ENCODE measurements at places on chromosomes 1 and 21.

DNA sequence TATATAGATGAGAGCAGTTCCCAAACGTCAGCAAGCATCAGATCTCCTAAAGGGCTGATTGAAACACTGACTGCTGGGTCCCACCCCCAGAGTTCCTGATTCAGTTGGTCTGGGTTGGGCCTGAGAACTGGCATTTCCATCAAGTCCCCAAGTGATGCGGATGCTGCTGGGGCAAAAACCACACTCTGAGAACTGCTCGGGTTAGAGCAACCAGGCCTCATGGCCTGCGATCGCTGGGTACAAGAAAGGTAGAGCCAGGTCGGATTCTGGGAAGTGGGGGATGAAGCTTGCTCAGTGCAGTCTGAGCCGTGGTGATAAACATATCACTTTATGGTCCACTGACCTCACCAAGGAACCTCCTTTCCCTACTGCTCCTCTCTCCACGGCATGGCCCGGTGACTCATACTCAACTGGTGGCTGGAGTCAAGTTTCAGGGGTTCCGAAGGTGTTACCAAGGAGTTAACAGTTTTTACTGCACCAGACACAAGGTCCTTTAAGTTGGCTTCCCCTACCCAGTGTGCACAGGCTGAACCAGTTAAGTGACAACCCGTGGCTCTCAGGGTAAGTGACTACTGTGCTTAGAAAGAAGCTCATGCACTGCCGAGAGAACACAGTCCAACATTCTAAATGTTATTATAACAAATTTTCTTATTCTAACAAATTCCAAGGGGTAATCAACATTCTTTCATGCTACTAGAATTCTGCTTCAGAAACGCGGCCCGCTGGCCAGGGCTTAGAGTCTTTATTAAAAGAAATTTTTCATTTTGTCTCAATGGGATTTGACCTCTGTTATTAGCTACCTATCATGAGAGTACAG is 153.5 kb downstream of the TGFBR3 start:
- no peak for DNase-seq

DNA sequence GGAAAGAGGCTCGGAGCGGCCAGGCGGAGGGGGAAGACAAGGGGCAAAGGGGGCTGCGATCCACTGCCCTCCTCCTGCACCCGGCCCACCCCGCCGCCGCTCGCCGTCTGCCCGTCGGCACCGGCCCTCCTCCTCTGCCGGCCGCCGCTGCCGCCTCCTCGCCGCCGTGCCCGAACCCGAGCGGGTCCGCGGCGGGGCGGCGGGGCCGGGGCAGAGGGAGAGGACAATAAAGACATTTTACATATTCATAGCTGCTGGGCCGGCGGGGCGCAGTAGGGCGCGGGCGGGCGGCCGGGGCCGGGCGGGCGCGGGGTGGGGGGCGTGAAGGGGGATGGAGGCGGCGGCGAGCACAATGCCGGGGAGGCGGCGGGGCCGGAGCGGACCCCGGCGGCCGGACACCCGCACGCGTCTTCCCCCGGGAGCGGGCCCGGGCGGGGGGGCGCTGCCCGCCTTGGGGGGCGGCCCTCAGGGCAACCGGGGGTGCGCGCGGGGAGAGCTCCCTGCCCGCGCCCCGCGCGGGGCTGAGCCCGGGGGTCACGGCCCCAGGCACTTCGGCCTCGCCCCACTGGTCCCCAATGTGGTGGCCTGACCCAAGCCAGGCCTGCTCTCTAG is 546 bp downstream of the POU2F1 start:
- no peak for DNase-seq

GRCh38 chr21:28737674-28738419 is 254.8 kb downstream of the LTN1 start:
- no peak for DNase-seq

GRCh38 chr1:209643285-209644020 is 8.8 kb downstream of the LAMB3 start:
- DNase-seq, result no peak

- DNase-seq, result no peak
Observed at GRCh38 chr1:67346982-67347381, 39.3 kb downstream of the IL12RB2 start.

DNA sequence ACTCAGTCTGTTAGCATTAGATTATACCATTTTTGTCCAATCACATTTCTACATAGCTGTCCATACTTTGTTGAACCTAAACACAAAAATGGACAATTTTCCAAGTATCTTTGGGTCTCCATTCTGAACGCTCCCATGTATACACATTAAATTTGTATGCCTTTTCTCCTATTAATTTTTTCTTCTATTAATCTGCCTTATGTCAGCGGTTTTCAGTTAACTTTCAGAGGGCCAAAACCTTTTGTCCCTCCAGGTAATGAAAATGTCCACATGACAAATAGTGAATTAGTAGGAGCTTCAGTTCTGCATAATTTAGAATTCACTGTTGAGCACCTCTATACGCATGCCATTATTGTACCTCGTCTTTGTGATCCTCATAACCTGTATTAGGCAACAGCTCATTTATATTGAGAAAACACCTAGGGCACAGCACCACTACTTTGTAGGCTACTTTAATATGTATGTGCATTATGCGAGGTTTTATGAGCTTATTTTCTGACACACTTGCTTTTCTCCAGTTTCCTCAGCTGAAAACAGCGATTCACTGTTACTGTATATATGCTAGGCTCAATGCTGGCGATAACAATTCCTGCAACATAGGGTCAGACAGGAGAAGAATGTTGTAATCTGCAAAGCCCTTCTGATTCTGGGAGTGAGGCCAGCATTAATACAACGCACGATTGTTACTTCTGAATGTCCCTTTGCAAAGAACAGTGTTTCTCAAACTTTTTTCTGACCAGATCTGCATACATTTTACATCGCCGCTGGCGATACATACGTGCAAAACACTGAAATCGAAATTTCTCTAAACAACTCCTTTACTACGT is 1.1 kb upstream of the ABCD3 start:
- no peak for DNase-seq

DNA sequence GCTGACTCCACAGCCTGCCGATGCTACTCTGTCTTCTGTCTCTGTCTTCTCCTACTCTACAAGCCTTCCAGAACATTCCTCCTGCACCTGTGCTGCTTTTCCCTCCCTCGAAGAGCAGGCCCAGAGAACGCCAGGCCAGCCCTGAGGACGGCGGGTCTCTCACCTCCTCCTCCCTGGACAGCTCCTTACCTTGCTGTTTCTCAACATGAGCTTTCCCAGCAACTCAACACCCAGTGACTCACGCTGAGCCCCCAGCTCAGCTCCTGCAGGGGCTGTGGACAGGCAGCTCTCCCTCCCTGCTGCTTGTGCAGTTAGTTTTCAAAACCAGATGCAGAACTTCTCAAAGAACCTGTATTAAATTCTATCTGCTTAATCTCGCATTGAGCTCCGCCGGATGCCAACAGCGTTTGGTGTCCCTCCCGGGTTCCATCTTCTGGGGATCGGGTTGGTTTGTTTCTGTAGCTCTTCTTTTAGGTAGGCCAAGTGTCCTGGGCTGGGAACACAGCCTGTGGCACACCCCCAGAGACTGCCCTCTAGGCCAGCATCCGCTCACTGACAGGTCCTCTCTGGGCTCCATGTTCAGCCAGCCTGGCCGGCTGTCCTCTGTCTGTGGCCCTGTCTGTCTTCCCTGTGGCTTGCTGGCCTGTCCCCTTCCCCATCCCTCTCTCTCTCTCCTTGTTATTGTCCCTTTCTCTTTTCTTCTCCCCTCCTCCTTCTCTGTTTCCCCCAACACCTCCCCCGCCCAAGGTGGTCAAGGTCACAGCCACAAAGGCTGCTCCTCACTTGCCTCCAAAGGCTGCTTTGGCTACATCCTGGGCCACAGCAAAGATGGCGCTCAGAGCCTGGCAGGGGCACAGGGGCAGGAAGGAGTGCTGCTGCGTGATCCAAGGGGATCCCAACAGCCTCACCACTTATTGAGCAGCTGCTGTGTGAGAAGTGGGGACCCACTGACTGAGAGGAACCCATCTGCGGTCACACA is 391.0 kb downstream of the MATN1 start:
- DNase-seq, result no peak

- DNase-seq, result no peak
Observed at GRCh38 chr21:17602874-17603273, 9.8 kb downstream of the BTG3 start.

GRCh38 chr1:62394646-62395045 is 42.2 kb upstream of the USP1 start:
- DNase-seq, result no peak

DNA sequence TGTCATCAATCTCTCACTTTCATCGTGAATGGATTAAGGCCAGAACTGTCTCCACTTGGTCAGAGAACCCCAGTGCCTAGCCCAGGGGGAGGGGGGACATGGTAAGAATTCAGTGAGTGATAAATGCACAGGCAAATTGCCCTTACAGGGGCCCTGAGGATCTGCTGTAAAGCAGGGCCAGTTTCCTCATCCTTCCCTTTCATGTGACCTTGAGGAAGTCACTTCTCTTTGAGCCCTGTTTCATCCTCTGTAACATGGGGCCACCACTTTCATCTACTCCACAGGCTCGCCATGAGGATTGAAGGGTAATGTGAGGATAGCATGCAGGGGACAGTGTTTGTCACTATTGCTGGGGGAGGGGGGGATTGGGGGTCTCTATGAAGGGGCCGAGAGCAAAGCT is 28.1 kb upstream of the C1QA start:
- DNase-seq, result no peak

- peak; percentile 2 for DNase-seq
Observed at GRCh38 chr1:102191723-102192122, 195.0 kb upstream of the OLFM3 start.

- DNase-seq, result no peak
Observed at GRCh38 chr1:214331827-214332423, 51.0 kb downstream of the SMYD2 start.

DNA sequence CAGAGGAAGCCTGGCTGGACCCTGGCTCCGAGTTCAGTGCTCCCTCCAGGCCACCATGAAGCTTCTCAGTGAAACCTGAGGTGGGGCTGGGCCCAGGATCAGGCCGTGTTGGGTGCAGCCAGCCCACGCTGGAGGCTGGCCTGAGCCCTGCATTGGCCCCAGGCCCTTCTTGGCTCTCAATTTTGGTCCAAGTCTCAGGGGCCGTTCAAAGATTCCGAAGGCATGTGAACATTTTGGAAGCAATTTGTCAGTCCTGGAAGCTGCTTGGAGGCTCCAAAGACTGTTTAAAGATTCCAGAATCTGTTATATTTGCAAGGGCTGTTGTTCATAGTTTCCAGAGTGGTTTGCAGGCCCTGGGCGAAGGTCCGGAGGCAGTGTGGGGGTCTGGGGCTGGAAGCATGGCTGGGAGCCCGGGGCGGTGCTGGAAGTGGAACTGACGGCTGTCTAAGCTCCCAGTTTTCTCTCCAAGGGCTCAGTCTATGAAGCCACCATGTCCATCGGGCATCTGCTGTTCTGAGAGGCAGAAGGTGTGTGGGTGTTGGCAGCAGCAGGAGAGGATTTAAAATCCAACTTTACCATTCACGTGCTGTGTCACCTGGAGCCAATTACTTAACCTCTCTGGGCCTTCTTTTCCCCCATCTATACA is 104.9 kb downstream of the EPHB2 start:
- DNase-seq, result no peak

- DNase-seq, result no peak
Observed at GRCh38 chr21:14677639-14678179, 131.6 kb upstream of the SAMSN1 start.

DNA sequence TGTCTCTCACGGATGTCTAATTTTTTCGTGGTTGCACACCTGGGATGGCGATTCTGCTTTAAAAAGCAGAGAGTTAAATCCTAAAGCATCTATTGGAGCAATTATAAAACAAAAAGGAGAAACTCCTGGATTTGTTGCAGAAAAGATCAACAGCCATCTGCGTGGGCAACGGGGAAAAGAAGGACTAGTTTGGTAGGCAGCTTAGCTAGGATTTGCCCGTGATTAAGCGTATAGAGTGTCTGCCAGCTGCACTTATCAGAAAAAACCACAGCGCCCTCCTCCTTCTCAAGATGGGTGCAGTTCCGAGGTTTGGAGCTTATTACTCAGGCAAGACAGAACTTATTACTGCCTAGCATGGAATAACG is 526 bp upstream of the SLC25A24 start:
- DNase-seq, result peak; percentile 1

DNA sequence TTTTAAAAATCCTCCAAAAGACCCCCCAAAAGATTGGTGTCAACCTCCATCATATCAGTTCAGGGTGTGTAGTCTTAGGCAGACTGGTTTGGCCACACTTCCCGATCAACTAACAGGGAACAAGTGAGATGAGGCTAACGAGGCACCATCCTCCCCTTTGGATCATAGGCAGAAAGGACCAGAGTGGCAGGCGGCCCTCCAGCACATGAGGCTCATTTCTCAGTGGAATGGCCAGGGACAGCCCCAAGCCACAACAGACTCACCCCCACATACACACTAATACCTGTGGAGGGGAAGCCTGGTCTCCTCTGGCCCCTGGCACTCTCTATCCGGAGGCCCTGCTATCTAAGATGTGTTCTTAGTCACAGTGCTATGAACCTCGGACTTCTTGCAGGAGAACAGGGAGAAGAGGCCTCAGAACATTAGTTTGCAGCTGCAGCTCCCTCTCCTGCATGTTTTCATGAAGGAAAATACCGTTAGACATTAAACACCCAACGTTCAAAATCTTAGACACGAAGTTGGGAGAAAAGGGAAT is 17.3 kb upstream of the CAPN2 start:
- no peak for DNase-seq

DNA sequence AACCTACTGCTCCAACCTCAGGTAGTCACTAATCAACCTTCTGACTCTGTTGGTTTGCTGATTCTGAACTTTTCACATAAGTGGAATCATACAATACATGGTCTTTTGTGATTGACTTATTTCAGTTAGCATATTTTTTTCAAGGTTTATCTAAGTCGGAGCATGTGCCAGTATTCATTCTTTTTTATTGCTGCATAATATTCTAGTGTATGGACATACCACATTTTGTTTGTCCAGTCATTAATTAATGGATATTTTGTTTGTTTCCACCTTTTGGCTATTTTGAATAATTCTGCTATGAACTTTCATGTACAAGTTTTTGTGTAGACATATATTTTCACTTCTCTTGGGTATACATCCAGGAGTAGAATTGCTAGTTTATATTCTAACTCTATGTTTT is 53.0 kb upstream of the LRRN2 start:
- DNase-seq, result no peak

- DNase-seq, result no peak
Observed at GRCh38 chr1:164051782-164052181, 507.2 kb upstream of the PBX1 start.

DNA sequence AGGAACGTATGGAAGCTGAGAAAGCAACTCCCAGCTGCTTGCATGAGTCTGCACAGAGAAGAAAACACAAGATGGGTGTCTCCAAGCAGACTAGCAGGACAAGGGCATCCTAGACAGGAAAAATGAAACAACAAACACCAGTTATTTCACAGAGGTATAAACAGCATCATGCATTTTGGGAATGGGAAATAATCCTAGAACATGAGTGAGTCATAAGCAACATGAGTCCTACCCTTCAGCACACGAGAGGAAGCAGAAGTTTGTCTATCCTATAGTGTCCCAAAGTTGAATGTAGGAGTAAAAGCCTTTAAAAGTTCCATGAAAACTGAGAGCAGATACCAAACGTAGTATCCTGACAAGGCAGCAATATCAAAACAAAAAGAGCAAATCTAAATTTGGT is 11.3 kb upstream of the FRRS1 start:
- DNase-seq, result no peak

- no peak for DNase-seq
Observed at GRCh38 chr1:241836941-241837340, 11.1 kb upstream of the EXO1 start.

Measured in SW 1271 (cell line).